ENCODE measurements at places on chromosomes 6 and 20. TPM values are rescaled to one million over a fixed set of nuclear protein-coding genes. Genes with fewer than 3 reads are reported as not detected.

- H3K27ac ChIP-seq = no peak overlapping the region
- H3K4me1 ChIP-seq = no peaks in the 10 kb centered on the region
- no peak overlapping the region for H3K4me3 ChIP-seq
- no peak for DNase-seq
Observed at GRCh38 chr6:1678201-1678600, 68.5 kb downstream of the FOXC1 start.

- no peaks in the 10 kb centered on the region for H3K4me1 ChIP-seq
- no peak overlapping the region for H3K27ac ChIP-seq
- DNase-seq = no peak
- no peaks in the 10 kb centered on the region for H3K27me3 ChIP-seq
- H3K36me3 ChIP-seq = peaks cover 82% of the 10 kb centered on the region
Observed at GRCh38 chr6:53038141-53038540, 27.1 kb upstream of the FBXO9 start.

GRCh38 chr20:58817748-58818147 lies 33.0 kb downstream of the GNAS-AS1 start:
- no peaks in the 10 kb centered on the region for H3K36me3 ChIP-seq
- no peaks in the 10 kb centered on the region for H3K4me1 ChIP-seq

DNA sequence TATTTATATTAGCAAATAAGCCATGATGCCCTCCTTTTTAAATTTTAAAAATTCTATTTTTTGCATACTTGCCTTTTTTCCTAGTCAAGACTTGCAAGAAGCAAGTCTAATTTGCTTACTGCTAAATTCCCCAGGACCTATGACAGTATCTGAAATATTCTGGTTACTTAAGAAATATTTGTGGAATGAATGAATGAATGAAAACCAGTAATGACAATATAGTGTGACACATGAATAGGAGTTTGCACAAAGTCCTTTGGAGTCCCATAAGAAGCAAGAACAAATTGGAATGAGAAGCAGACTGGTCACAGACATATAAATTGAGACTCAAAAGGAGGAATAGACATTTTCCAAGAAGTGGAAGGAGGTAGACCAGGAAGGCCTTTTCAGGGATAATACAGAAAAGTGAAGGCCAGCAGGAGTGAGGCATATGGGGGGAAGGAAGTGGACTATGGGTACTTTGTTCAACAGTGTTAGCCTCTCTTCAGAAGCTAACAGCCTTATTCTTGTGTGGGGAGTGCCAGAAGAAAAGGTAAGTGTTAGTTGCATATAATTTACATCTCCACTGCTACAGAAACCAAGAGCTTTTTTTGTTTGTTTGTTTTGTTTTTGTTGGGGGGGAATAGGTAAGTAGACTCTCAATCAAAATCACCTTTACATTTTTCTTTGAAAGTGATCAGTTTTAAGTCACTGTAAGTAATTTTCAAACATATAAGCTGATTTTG lies 93.6 kb upstream of the FAM184A start:
- no peaks in the 10 kb centered on the region for H3K27me3 ChIP-seq
- H3K36me3 ChIP-seq = no peaks in the 10 kb centered on the region
- no peaks in the 10 kb centered on the region for H3K4me1 ChIP-seq
- no peak for DNase-seq
- no peak overlapping the region for H3K4me3 ChIP-seq

DNA sequence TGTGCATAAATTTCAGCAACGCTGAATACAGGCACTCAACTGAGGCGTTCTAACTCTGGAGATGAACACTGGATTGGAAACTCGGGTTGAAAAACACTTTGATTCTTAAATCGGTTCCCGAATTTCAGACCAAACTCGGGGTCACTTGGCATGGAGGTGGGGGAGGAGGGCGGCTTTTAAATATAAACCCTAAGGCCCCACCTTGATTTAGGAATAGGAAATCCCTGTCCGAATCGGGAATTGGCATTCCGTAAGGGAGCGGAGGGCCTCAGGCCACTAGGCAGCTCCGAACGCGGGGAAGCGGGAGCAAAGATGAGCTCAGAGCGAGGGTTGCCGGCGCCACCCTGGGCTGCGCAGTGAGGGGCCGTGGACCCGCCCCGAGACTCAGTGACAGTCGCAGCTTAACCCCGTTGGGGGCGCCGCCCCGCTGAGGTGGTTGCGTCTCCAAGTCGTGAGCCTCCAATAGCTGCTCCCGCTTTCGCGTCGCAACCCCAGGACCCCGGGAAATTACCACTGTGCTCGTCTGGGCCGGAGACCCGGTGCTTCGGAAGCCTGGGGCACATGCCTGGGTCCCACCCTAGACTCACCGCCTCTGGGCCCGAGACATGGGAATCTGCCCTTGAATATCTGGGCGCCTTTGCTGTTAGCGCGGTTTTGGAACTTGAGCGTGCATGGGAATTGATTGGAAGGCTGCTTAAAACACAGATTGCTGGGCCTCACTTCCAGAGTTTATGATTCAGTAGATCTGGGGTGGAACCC lies 4.6 kb upstream of the SIM1 start:
- no peak overlapping the region for H3K4me3 ChIP-seq
- no peak overlapping the region for H3K27ac ChIP-seq
- H3K36me3 ChIP-seq = no peaks in the 10 kb centered on the region
- H3K4me1 ChIP-seq = peaks cover 18% of the 10 kb centered on the region
- DNase-seq = no peak

GRCh38 chr6:121748376-121748775 lies 312.9 kb downstream of the GJA1 start:
- no peaks in the 10 kb centered on the region for H3K36me3 ChIP-seq
- H3K27ac ChIP-seq = no peak overlapping the region
- no peak overlapping the region for H3K4me3 ChIP-seq
- no peaks in the 10 kb centered on the region for H3K4me1 ChIP-seq
- no peaks in the 10 kb centered on the region for H3K27me3 ChIP-seq
- DNase-seq = no peak

- DNase-seq = no peak
- H3K27me3 ChIP-seq = no peaks in the 10 kb centered on the region
- no peaks in the 10 kb centered on the region for H3K36me3 ChIP-seq
- no peaks in the 10 kb centered on the region for H3K4me1 ChIP-seq
- H3K4me3 ChIP-seq = no peak overlapping the region
Observed at GRCh38 chr6:135481783-135482369, 15.7 kb downstream of the AHI1 start.

- H3K27me3 ChIP-seq = no peaks in the 10 kb centered on the region
- no peaks in the 10 kb centered on the region for H3K4me1 ChIP-seq
- no peak overlapping the region for H3K4me3 ChIP-seq
- no peak overlapping the region for H3K27ac ChIP-seq
- no peaks in the 10 kb centered on the region for H3K36me3 ChIP-seq
Observed at GRCh38 chr6:119052292-119052889, 26.1 kb downstream of the FAM184A start.

The SPATS1 gene
- polyA plus RNA-seq = not detected

The FHL5 gene
- polyA plus RNA-seq = 2.7 TPM

The FNDC11 gene
- 1.8 TPM for polyA plus RNA-seq

The COL21A1 gene
- 0.93 TPM for polyA plus RNA-seq

The SLC17A2 gene
- polyA plus RNA-seq = not detected

The DCDC2 gene
- polyA plus RNA-seq = 0.03 TPM

All from spleen (tissue), 13 donors.